ENCODE measurements at places on chromosomes 7 and 10.

DNA sequence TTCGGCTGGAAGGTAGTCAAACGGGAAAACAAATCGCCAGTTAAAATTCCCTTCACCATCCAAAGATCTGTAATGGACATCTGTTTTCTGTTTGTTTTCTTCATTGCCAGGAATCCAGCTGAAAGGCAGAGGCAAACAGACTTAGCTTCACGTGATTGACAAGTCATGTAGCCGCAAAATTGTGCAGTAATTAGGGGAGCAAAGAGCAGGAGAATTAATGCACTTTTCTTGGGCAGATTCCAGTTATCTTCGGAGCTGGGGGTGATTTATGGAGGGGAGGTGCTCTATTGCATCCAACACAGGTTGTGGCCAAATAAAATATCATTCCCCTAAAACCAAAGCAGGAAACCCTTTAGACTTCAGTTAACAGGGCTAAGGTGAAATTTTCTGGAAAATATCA lies 162.2 kb downstream of the MYOF start:
- DNase-seq = no peak

- no peak for DNase-seq
Observed at GRCh38 chr10:78744491-78745090, 324.2 kb upstream of the ZMIZ1 start.

DNA sequence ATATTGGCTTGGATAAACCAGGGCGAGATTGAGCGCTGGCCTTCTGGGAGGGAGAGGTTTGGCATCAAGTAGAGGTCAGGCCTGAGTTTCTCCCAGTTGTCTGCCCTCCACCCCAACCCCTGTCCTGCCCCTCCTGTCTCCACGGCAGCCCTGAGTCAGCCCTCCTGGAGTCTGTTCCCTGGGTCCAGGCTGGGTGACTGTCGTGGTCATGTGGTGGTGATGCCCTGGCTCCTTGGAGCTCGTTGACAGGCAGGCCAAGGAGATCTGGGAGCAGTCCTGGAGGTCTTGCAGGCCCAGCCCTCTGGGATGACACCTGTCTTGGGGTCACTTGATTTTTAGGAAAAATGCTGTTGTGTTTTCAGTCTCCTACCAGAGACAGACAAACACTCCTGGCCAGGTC lies 53.6 kb upstream of the PODXL start:
- no peak for DNase-seq

DNA sequence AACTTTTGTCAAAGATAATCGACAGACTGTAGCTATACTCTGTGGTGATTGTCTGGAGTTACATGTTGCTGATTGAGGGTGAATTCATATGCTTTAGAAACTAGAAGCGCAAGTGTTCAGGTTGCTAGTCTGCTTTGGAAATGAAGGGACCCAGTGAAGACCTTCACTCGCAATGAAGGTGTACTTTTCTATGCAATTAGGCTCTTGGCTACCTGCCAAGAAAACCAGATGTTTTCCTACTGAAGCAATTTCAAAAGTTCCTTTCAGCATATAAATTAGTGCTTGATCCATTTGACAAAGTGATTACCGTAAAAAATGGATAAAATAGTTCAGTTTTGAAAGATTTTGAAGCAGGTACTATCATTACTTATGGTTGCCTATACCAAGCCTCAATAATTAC lies 10.0 kb upstream of the STK31 start:
- DNase-seq = no peak

DNA sequence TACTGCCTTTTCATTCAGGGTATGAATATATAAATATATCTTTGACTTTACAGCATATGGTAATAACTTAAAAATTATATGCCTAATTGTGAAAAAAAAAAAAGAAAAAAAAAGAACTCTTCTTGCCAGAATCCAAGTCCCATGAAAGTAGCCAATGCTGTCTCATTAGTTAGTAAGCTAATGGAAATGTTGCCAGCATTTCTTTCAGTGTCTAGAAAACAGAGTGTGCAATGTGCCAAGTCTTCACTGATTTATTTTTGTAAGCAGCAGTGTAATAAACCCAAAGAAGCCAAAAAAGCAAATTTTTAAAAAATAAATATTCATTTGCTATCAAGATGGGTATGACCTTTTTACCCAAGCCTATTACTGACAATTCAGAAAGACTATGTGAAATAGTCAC lies 31.1 kb upstream of the LRRN3 start:
- no peak for DNase-seq

- no peak for DNase-seq
Observed at GRCh38 chr10:110067960-110068770, 60.4 kb downstream of the ADD3 start.

GRCh38 chr10:100976906-100977305 lies 7.6 kb downstream of the SEMA4G start:
- no peak for DNase-seq

DNA sequence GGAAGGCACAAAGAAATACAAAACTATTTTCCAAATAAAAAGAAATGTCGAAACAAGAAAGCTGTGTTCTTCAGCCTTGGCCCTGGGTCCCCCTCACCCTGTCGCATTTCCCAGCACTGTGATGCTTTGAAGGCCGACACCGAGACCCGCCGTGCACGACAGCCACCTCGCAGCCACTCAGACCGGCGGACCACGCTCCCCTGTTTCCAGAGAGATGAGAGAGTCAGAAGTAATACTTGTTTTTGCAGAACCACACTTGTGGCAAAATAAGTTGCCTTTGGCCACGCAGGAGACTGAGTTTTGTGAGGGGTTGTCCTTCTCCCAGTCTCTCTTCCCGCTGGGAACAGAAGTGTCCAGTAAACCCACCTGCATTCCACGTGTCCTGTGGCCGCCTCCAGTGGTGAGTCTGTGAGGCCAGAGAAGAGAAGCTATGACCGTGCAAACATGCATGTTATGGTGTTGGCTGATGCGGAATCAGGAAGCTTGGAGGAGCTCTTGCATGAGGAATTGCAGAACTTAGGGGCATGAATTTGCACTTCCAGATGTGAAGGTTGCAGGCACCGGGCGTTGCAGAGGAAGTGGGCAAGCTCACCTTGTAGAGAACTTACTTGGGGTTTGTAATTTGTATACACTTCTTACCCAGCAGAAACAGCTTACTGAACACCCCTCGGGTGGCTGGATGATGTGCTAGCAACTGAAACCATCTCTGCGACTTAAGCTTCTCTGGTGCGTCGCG lies 194.5 kb downstream of the EBF3 start:
- DNase-seq = no peak

DNA sequence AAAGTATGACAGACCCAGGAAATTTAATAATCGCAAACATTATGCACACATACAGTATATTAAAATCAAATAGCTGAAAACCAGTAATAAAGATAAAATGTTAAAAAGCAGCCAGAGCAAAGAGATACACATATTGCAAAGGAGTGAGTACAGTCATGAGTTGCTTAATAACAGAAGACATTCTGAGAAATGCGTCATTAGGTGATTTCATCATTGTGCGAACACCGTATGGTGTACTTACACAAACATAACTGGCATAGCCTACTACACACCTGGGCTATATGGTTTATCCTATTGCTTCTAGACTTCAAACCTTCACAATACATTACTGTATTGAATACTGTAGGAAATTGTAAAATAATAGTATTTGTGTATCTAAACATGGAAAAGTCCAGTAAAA lies 367.6 kb downstream of the NXPH1 start:
- DNase-seq = no peak

DNA sequence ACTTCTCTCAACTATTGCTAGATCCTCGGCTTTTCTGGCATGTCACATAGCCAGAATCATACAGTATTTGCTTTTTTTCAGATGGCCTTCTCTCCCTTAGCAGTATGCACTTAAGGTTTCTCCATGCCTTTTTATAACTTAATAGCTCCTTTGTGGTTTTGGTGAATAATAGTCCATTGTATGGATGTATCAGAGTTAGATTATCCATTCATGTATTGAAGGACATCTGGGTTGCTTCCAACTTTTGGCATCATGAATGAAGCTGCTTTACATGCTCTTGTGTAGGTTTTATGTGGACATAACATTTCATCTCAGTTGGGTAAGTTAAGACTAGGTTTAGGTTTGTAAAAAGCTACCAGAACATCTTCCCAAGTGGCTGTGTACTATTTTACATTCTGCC lies 4.6 kb downstream of the ATP5F1C start:
- DNase-seq = no peak

GRCh38 chr10:97723001-97723400 lies 9.5 kb downstream of the MARVELD1 start:
- DNase-seq = no peak

DNA sequence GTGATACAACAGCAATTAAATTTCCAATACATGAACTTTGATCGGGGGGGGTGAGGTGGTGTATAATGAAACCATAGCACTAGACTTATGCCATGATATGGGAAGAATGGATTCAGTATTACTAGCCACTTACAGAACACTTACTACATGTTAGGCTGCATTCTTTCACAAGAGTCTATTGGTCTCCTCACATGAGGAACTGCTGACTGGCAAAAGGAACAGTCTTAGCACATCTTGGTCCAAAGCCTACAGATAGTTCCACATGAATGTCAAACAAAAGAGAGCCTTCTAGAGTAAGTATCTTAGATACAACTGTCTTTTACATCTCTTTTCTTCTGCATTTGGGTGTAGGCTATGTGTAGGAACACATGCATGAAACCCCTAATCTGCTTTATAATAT lies 115.9 kb upstream of the DNAJB12 start:
- DNase-seq = no peak

DNA sequence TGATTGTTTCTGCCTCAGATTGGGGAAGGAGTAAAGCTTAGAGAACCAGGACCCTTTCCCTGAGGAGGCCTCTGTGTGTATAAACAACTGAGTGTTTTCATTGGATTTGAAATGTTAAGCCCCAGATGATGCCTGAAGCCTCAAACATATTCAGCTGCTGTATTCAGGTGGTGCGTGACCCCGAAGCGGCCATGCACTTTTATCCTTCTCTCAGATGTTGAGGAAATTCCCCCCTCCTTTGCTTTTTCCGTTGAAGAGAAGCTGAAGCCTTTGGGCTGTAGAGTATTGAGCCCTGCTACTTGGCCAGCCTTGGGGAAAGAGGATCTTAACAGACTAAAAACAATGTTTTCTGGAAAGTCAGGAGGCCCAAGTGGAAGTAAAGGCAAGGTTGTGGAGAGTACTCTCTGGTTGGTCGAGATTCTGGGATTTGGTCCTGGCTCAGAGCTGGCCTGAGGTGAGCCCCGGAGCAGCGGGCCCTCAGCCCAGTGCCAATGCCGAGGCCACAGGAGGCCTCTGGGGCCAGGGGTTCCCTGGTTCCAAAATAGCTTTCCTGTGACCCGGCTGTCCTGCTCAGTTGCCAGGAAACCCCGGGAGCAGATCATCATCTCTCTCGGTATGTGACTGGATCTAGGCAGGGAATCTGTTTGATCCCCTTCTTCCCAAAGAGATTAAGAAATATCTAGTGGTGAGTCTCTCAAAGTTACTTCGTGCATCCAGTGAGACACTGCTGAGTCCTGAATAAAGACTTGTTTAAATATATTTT lies 22.5 kb downstream of the FKBP6 start:
- no peak for DNase-seq

- DNase-seq = no peak
Observed at GRCh38 chr10:22133749-22134624, 83.8 kb downstream of the EBLN1 start.

GRCh38 chr10:129531195-129531968 lies 64.3 kb downstream of the MGMT start:
- no peak for DNase-seq

GRCh38 chr10:77798940-77799339 lies 127.6 kb downstream of the DLG5 start:
- no peak for DNase-seq

- DNase-seq = no peak
Observed at GRCh38 chr10:45198486-45199204, 116.8 kb downstream of the OR13A1 start.

DNA sequence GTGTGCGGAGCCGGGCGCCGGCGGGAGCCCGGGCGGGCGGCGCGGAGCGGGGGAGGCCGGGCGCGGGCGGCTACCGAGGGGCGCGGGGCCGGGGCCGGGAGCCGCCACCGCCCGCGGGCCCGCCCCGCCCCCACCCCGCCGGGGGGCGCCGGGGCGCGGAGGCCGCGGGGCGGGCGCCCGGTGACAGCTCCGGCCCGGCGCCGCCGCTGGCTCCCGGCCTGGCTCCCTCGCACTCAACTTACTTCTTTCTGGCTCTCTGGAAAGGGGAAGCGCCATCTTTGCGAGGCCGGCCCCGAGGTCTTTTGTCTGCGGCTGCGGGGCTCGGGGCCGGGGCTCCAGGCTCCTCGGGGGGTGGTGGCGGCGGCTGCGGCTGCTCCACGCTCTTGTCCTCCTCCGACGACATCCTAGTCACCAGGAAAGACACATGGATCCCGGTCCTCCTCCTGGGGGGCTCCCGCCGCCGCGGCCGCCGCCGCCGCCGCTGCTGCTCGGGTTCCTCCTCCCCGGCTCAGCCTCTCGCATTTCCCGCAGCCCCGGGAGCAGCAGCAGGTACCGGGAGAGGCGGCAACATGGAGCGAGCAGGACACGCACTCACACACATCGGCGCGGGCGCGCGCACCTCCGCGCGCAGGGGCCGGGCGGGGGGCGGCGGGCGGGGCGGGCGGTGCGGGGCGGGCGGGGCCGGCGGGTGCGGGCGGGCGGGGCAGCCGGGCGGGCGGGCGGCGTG lies at the start of gene KMT2C:
KMT2C (minus strand) TSS at position 620 of the 727 bp plus-strand sequence; CDS start at position 403, 217 bp downstream.
- peak; percentile 78 for DNase-seq

DNA sequence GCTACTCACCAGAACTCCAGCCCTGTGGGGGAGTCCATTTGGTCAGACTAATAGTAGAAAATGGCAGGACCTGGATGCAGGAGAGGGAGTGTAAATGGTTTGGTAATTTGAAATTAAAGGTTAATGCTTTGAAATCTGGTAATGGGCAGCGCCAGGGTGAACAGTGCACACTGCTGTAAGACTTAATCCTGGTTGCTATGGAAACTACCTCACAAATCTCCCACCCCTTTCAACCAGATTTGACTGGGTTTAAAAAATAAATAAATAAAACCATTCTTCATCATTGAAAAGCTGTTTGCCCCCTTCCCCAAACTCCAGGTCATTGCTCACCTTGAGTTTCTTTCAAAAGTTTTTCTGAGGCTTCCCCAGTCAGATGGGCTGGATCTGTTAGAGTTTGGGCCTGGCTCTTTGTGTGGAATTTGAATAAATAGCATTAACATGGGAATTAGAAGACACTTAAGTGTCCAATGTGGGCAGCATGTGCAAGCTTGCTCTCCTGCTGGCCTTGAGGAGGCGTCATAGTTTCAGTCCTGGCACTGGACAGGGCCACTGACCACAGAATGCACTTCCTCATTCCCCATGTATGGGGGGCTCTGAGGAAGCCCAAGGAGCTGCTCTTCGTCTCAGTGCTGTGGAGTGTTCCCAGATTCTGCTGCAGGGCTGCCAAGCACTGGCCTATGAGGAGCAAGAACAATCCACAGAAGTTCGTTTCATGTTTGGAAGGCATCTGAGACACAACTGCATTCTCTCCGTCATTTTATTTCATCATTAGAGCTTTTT lies 90.7 kb downstream of the LRRC4 start:
- DNase-seq = no peak

GRCh38 chr7:1121886-1122831 lies 34.2 kb downstream of the GPER1 start:
- DNase-seq = no peak

- no peak for DNase-seq
Observed at GRCh38 chr10:133460208-133460769, 6.5 kb downstream of the SCART1 start.

DNA sequence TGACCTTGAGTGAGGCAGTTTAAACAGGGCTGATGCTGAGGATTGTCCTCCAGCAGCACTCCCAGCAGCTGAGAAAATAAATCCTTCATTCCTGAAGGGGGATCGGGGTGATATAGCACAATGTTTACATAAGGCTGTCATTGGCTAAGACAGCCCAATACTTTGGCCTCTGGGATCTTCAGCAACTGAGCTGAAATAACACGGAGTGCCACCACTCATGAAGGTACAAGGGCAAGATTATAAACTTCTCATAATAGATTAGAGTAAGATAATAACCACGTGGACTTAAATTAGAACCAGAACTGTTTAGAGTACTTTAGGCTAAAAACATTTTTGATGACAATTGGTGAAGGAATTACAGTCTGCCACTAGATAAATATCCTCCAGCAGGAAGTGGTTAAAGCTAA lies 70.0 kb upstream of the PAPSS2 start:
- DNase-seq = no peak

Measured in left forelimb (tissue), 1 donor.